Stimulated activated CD8-positive, alpha-beta memory T cell treated with anti-CD3 and anti-CD28 coated beads, Interleukin-2, amount 100 ng/mL, for 48 hours (primary cell): ENCODE measurements at places on chromosomes 7 and 10.

GRCh38 chr10:44379907-44380306 is 5.0 kb downstream of the CXCL12 start:
- no peak for DNase-seq

DNA sequence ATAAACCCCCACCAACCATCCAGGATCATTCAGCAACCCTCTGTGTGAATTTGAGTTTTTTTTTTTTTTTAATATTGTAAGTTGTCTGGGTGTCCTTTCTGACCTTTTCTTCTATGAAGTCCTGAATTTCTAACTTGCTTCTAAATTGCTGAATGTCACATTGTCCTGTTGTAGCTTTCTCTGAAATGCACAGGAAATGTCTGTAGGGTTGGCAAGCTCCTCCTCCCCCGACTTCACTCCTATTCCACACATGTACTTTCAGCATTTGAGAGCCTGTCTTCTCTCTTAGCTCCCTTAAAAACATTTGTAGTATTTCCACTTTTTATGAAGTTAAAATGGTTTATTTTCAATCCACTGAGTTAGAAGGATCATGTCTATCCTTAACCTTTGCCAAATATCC is 3.3 kb upstream of the CNNM2 start:
- DNase-seq, result no peak

- DNase-seq, result no peak
Observed at GRCh38 chr10:5945561-5946418, 31.6 kb downstream of the IL15RA start.

GRCh38 chr7:141356161-141356560 is 195.0 kb upstream of the AGK start:
- no peak for DNase-seq

DNA sequence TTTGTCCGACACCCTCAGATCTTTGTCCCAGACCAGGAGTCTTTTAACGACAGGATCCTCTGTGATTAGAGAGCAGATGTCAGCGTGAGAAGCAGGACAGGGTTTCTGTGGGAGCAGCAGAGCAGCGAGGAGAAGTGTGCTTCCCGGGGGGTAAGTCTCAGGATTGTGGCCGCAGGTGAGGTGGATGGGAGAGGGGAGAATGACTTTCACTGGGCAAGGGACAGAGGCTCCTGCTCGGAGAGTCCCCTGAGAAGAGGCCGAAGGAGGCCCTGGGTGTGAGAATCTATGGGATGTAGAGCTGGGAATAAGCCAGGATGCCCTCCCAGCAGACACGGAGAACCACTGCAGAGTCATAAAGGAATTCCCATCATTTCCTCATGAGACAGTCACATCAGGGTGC is 10.4 kb upstream of the RBAK start:
- no peak for DNase-seq

DNA sequence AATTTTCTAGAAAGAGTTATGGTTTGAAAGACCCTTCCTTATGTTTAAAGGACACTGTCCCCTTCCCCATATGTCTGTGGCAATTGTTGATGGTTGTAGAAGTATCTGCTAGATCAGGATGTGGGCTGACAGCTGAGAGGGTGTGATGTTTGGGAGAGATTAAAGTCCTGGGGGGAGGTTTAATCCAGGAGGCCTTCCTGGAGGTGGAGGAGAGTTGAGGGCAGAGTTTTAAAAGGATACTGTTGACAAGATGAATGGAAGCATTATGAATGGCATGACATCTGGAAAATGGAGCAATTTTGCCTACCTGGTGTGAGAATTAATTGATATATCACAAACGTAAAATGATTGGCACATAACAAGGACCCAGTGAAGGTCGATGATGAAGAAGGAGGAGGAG is 32.9 kb upstream of the SMC3 start:
- no peak for DNase-seq

- DNase-seq, result no peak
Observed at GRCh38 chr10:3976718-3977117, 191.7 kb upstream of the KLF6 start.

DNA sequence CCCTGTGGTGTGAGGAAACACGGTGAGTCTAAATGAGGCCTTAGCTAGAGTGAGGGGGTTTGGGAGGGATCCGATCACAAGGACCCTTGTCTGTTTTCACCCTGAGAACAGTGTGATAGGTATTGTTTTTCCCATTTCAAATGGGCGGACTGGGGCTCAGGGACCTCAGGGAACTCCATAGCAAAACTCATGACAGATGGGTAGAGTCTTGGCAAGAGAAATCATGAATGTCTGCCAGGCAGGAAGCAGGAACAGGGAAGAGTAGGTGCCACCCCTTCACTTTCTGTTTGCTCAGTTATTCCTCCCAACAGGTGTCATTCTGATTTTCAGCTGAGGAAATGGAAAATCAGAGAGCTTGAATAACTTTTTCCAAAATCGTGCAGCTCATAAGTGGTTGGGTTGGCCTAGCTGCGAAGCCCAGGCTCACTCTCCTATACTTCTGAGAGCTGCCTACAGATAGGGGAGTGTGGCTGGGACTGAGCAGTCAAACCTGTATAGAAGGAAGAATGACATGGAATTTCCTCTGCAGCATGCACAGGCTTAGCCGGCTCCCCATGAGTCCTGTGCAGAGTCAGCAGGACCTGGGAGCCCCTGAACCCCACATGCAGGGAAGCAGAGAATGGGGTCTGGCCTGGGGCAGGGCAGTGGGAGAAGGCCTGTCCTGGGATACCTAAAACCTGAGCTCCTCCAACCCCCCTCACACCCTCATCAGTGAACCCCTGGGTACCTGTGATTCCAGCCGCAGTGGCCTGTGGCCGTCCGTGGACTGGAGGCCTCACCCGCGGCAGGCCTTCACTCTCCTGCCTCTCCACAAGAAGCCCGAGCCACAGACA is 17.6 kb upstream of the C10orf105 start:
- DNase-seq, result no peak

DNA sequence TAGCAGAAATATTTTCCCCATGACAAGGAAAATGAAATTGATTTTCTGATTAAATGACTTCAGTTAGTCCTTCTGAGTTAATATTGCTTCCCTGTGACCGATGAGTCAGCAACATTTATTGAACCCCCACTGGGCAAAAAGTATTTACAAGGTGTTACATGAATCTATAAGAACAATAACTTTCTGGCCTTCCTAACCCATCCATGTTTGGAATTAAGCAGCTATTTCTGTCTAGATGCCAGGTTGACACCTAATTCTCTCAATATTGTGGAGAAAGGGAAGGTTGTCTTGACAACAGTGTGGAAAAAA is 112.9 kb upstream of the JAZF1 start:
- no peak for DNase-seq

DNA sequence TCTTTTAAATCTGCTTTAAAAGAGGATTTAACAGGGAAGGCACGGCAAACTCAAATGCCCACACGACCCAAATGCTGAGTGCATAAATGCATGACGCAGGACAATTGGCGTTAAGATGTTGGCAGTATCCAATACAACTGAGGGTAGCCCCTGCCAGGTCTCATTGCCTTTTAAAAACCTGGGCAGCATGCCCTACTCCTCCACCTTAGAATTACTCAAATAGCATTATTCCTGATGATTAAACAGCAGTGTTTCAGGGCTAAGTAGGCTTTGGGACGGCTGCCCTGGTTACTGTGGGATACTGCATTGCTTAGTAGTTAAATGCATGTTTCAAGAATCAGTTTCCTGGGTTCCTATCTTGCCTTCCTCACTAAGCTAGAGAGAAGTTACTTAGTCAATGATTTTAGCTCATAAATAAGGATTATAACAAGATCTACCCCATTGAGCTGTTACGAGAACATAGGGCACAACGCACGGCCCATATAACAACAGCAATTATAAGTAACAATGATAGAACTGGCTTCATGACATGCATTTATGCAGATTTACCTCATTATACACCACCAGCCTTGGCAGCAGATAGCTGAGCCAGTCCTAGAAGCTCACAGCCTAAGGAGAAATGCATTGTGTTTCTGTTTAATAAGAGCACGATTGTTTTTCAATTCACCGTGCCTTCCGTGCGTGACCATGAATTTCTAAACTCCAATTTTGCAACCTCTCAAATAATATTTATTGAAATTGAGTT is 7.9 kb downstream of the TUBAL3 start:
- DNase-seq, result no peak

DNA sequence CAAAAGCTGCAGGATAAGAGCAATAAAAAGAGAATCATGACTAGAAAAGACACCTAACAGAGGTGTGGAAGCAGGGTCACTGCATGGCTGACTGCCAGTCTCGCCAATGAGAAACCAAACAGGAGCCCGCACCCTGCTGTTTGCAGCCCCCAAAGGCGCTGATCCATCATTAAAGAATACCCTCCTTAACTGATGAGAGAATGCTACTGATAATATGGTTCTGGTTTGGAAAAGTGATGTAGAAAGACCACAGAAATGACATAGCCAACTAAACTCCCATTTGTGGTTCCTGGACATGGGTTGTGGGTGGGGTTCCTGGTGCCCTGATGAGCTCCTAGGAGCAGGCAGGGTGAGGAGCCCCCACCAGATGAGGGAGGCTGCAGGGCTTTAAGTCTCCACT is 207.4 kb downstream of the TNS3 start:
- DNase-seq, result no peak

DNA sequence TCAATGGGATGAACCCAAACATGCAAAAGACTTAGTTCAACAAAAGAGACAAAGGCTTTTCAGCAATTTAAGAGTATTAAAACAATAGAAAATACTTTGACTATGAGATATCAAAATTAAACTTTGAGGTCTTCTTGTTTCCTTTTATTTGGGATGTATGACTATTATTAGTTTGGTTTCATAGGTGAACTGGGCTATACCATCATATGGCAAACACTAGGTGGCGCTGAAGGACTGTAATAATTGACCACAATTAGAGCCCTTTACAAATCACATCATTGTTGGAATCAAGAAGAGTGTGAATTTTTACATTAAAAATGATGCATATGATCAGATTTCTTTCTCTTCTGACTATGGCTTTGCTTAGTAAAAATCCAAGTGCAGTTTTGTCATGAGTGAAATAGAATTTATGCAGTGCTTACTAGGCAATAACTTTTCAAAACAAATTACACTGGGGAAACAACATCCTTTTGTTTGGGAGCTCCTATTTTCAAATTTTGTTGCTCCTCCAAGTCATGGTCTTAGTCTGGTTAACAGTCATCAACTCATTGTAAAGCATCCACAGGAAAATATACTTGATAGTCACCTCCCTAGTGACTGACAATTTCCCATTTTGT is 14.7 kb upstream of the NXPH1 start:
- no peak for DNase-seq

GRCh38 chr10:29174389-29174788 is 114.5 kb upstream of the LYZL1 start:
- no peak for DNase-seq

GRCh38 chr10:12376211-12376610 is 26.9 kb downstream of the CAMK1D start:
- DNase-seq, result no peak

- no peak for DNase-seq
Observed at GRCh38 chr7:90272242-90272641, 27.3 kb downstream of the CFAP69 start.

GRCh38 chr10:50641626-50642025 is 17.9 kb upstream of the SGMS1 start:
- no peak for DNase-seq

DNA sequence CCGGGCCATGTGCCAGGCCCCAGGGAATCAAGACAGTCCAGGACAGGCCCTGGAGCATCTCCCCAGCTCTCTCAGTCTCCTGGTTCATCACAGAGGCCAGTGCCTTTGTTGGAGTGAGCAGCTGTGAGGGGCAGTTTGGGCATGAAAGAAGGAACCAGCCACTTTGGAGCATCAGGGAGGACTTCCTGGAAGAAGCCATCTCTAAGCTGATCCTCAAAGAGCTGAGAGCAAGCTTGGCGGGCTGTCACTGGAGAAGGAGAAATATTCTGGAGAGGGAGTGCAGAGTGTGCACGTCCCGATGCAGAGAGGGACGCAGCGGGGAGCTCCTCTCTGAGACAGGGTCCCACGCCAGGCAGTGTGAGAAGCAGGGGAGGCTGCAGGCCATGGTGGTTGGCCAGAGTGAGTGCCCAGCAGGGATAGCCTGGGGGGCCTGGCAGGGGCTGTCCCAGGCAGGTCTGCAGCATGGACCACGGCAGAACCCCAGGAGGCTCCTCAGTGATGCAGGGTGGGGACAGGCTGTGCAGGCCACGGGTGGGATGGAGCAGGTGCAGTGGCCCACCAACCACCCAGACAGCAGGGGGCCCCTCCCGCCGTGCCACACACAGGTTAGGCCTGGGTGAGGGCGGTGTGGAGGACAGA is 34.7 kb downstream of the PWWP2B start:
- DNase-seq, result no peak

DNA sequence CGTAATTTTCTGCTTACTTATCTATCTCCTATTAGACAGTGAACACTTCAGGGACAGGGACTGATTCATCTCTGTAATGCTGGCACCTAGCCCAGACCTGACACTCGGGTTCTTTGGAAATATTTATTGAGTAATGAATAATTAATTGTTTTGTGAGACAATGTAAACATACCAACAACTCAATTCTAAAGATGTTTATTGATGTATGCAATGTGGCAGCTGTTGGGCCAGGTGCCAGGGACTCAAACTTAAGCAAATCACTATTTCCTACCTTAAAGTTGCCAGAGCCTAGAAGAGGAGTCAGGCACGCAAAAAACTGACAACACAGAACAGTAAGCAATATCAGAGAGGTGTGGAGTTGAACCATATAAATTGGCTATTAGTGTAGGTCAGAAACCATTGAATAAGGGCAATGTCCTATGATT is 63.6 kb upstream of the BMPER start:
- DNase-seq, result no peak

- DNase-seq, result no peak
Observed at GRCh38 chr7:130444751-130445407, 4.1 kb upstream of the CEP41 start.

GRCh38 chr10:21398563-21399231 is 126.8 kb downstream of the SKIDA1 start:
- no peak for DNase-seq

- DNase-seq, result no peak
Observed at GRCh38 chr10:7130191-7130911, 280.5 kb downstream of the SFMBT2 start.

DNA sequence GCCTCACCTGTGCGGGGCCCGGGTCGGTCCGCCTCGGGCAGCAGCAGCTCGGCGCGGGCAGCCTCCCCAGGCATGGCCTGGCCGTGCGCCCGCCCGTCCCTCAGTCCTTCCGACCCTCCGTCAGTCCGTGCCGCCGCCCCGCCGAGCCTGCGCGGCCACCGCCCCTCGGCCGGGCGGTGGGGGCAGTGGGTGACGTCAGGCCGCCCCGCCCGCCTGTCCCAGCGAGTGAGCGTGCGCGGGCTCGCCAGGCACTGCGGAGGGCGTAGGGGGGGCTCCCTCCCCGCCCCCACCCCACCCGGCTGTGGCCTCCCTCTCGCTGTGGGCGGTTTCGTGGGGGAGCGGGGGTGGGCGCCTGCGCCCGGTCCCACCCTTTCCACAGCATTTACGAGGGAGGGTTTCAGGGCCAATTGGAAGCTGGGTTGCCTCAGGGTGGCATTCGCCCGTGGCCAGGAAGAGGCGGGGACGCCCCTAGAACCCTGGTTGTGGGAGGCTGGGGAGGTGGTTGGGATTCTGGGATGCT is at the start of gene NACAD:
TSS of gene NACAD (minus strand) at position 149 of the 520 bp plus-strand sequence. CDS start at position 74, 75 bp downstream.
- no peak for DNase-seq

DNA sequence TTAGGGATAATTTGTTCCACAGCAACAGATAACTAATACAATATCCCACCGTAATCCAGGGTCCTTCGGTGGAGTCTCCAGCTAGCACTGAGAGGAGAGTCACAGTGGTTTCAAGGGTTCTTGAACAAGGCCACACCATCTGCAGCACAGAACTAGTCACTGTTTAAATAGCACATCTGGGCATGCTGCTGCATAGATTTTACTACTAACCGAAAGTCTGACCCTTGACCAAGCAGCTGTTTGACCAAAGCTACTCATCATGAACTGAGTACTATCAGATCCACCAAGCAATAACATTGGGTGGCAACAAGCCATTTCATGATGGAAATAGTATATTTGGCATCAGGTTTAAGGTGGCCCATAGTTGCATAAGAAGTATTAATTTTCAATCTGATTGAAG is 53.2 kb downstream of the ANKMY2 start:
- DNase-seq, result no peak
